NT2/D1 (cell line): ENCODE measurements at places on chromosomes 12 and 14.

DNA sequence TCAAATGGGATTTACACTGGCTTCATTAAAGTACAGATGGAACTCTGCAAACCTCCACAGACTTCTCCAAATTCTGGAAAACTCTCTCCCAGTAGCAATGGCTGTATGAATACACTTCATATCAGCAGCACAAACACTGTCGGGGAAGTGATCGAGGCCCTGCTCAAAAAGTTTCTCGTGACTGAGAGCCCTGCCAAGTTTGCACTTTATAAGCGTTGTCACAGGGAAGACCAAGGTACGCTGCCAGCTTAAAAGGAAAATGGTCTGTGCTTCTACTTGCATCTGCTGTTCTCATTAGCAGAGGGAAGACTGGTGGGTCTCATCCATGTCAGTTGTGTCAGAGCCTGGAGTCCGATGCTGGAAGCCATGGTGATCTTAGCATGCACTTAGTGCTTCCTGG, 71.0 kb downstream of the GNS start:
- DNase-seq, result no peak

DNA sequence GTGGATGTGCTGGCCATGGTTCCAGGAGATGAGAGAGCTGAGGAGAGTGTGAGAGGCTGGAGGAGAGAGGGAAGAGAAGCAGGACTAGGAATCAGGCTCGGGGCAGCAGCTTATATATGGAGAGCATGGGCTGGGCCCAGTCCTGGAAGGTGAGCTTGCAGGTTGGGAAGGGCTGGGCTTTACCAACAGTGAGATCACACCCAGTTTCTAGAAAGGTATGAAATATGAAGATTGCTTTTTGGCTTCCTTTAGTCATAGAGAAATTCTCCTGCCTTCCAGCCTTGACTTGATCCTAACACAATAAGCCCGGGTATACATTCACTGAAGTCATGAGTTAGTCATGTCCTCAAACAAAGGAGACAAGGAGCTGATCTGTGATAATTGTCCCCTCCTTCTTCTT, at the start of gene KRT6A:
TSS of gene KRT6A (minus strand) at position 86 of the 400 bp plus-strand sequence. CDS start at position 17, 69 bp downstream.
- no peak for DNase-seq

DNA sequence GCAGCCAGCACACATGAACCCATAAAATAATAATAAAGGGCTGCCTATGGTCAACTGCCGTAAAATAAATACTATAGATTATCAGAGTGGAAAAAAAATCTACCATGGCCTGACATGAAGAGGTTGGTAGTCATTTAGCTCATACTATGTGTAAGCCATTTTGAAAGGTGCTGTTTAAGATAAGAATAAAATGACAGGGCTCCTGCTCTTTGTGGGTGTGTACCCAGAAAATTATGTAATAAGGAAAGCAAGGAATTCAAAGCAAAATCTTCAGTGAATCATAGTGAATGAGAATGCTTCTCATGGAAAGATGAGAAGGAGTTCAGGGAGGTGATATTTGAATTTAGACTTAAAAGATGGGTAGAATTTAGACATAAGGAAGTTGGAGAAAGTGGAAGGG, 42.9 kb upstream of the PPM1H start:
- no peak for DNase-seq

GRCh38 chr14:21467616-21468015, 9.1 kb downstream of the RAB2B start:
- no peak for DNase-seq

- no peak for DNase-seq
Measured at GRCh38 chr12:67877727-67878126, 111.5 kb upstream of the IFNG-AS1 start.

GRCh38 chr14:67077921-67078320, 111.3 kb upstream of the GARIN2 start:
- DNase-seq, result no peak

DNA sequence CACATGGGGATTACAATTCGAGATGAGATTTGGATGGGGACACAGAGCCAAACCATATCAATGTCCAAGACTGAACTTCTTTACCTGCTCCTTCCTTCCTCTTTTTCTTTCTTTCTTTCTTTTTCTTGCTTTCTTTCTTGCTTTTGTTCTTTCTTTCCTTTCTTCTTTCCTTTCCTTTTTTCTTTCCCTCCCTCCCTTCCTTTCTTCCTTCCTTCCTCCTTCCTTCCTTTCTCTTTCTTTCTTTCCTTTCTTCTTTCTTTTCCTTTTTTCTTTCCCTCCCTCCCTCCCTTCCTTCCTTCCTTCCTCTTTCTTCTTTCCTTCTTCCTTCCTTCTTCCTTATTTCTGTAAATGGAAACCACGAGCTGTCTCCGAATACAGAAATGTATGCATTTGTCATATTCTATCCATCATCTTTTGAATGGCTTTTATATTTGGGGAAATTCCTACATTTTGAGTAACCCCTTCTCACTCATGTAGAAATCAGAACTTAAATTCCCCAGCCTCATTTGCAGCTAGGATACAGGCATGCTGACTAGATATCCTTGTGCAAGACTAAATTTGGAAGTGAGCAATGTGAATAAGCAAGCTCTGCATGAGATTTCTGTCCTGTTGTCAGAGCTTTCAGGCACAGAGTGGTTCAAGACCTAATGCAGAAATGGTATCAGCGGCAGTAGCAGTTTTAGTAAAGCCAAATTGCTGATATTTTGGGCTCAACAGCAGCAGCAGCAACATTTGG, 11.5 kb downstream of the GPR33 start:
- no peak for DNase-seq
